ENCODE measurements at places on chromosomes 11 and 22.

DNA sequence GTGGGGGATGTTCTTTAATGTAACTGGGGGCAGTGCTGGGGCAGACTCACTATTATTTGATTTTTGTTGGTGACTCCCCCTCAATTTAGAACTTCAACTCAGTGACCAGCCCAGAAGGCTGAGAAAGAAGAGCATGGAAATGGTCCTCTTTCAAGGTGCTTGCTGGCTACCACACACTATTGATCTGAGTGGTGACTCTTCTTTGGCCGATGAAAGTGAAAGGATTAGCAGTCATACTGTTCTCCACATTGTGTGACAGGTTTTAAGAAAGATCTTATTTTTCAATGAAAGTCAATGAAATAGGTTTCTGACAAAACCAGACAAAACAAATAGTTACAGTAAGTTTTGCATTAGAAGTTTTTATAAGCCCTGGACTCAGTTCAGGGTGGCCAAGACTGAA, 29.9 kb downstream of the NLRP14 start:
- DNase-seq = no peak

DNA sequence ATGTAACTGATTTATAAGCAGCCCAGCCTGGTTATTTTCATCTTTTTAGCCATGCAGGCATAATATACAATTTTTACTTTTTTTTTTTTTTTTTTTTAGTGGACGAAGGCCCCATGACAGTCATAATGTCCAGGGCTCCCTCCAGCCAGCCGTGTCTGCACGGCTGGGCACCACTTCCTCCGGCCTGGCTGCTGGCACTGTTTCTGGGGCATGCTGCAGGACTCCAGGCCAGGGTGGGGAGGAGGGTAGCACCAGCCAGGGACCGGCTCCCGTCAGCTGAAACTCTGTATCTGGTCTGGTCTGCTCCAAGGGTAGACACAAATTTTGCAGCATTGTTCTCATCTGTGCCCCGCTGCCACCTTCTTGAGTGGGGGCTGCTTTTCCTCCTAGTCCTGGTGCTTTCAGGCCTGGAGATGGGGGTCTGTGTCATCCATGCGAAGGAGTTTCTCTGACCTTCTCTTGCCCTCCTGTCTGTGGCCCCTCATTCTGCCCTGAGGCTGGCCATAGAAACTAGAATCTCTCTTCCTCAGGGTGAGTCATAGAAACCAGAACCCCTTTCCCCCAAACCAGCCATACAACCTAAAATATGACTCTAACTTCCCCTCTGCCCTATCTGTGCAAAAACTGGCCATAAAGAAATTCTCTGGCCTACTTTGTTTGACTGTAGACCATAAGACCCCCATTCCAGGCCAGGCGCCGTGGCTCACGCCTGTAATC, 9.2 kb upstream of the RRP7A start:
- no peak for DNase-seq

DNA sequence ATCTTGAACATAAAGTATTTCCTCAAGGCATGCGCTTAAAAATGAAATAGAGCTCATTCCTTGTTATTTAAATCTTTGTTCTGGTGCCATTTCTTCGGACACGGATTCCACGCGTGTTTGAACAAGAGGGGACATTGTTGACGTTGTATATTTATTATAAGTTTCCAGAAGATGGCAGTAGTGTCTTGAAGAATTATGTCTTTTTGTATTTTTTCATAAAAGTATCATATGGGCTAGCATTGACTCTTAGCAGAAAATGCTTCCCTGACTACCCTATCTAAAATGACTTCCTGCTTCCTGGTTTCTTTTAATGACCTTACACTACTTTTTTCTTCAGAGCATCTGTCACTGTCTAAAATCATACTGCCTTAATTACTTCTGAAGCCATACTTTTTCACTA, 20.4 kb downstream of the BIRC2 start:
- no peak for DNase-seq

GRCh38 chr11:102709201-102709945, 3.8 kb upstream of the MMP27 start:
- no peak for DNase-seq

GRCh38 chr11:19777039-19777376, 64.4 kb downstream of the NAV2 start:
- DNase-seq = no peak

DNA sequence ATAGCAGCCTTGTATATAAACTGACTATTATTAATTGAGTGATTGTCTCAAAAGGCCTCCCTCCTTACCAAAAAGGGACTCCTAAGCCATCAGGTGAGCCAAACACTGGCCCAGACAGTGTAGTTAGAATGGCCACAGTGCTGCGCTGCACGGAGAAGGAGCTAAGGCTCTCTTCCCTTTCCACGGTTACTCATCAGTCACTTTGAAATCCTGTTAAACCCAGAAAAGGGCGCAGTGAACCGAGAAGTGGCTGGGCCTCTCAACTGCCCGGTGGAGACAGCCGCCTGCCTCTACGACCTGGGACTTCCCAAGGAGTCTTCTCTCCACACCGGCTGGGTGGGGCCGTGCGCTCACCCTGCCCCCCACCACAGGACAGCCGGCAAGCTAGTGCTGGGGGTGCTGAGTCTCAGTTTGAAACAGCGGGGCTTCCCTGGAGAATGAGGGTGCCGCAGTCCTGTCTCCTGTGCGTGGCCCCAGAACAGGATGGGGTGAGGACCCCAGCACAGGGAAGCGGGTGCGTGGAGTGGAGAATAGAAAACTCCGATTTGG, 1.3 kb downstream of the MYH9 start:
- DNase-seq = peak; percentile 42
